ENCODE measurements at places on chromosomes 5 and 9.

- peak overlapping the region; percentile 95 for H3K4me3 ChIP-seq
- no peak for DNase-seq
- peak overlapping the region; percentile 62 for H3K27ac ChIP-seq
These were observed 1.9 kb downstream of the DPM2 start for GRCh38 chr9:127935765-127936221.

DNA sequence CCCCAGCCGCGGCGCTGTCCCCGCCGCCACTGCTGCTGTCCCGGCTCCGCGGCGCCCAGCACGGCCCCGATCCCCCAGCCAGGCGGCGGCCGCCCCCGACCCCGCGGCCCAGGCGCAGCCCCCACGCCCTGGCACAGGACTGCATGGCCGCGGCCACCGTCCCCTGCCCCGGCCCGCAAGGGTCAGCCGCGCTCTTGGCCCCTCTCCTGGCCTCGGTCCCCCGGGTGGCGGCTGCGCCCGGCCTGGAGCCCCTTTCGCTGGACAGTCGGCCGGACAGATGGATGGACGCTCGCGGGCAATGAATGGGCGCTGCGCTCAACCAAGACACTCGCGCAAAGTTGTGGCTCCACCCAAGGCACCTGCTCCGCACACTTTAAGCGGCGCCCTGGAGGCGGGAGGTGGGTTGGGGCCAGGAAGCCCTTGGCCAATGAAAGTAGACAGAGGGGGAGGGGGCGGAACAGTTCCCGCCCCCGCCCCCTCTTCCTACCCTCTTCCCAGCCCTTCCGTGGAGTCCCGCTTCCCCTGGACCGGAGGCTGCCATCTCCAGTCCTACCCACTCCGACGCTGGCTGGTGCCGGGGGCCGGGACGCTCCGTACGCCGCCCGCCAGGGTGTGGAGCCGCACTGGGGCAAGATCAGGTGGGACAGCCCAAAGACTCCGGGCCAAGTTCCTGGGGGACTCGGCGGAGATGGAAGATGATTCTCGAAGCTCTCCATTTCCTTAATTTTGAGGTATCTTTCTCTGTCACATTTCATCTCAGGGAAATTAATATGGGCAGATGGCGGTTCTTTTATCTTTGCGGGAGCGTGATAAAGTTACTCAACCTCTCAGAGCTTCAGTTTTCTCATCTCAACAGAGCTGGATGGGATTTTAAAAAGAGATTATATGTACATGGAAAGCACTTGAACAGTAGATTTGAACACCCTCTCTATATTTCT, at the start of gene GLDC:
TSS of gene GLDC (minus strand) at position 375 of the 938 bp plus-strand sequence. CDS start at position 145, 230 bp downstream.
- peak; percentile 27 for DNase-seq
- peak within 1 kb of the TSS; percentile 88 for H3K4me3 ChIP-seq
- H3K27ac ChIP-seq = peak within 1 kb of the TSS; percentile 71
- peaks cover 19% of the 10 kb centered on the region for H3K4me1 ChIP-seq
- peaks cover 14% of the 10 kb centered on the region for H3K36me3 ChIP-seq
- H3K27me3 ChIP-seq = peaks cover 30% of the 10 kb centered on the region

- no peak overlapping the region for H3K4me3 ChIP-seq
- no peak for DNase-seq
- H3K4me1 ChIP-seq = peaks cover 5% of the 10 kb centered on the region
- H3K27ac ChIP-seq = no peak overlapping the region
- H3K27me3 ChIP-seq = no peaks in the 10 kb centered on the region
These were observed 8.0 kb downstream of the PLIN2 start for GRCh38 chr9:19119246-19119645.

GRCh38 chr9:136920069-136920468, 24.5 kb downstream of the FBXW5 start:
- no peak overlapping the region for H3K4me3 ChIP-seq
- peaks cover 59% of the 10 kb centered on the region for H3K36me3 ChIP-seq
- peaks cover 4% of the 10 kb centered on the region for H3K4me1 ChIP-seq
- no peak for DNase-seq
- H3K27me3 ChIP-seq = no peaks in the 10 kb centered on the region

- no peak overlapping the region for H3K27ac ChIP-seq
- H3K4me1 ChIP-seq = peaks cover 4% of the 10 kb centered on the region
- H3K27me3 ChIP-seq = no peaks in the 10 kb centered on the region
- H3K36me3 ChIP-seq = no peaks in the 10 kb centered on the region
- no peak for DNase-seq
These were observed 307.2 kb downstream of the GADD45G start for GRCh38 chr9:89911721-89912604.

DNA sequence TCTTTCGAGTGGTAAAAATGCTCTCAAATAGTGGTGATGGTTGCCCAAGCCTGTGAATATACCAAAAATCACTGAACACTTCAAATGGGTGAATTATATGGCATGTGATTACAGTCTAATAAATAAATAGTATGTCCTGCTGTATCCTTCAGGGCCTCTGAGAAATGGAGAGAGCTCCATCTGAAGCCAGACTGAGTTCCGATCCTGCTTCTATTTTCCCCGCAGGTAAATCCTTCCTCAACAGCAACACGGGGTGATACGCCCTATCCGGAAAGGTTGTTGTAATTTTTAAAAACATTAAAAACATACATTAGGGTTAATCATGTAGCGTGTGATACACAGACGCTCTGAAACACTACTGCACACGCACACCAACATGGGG, 695 bp upstream of the SNAPC3 start:
- H3K27ac ChIP-seq = peak overlapping the region; percentile 94
- peaks cover 34% of the 10 kb centered on the region for H3K4me1 ChIP-seq
- peaks cover 18% of the 10 kb centered on the region for H3K36me3 ChIP-seq
- peak overlapping the region; percentile 90 for H3K4me3 ChIP-seq
- DNase-seq = no peak

DNA sequence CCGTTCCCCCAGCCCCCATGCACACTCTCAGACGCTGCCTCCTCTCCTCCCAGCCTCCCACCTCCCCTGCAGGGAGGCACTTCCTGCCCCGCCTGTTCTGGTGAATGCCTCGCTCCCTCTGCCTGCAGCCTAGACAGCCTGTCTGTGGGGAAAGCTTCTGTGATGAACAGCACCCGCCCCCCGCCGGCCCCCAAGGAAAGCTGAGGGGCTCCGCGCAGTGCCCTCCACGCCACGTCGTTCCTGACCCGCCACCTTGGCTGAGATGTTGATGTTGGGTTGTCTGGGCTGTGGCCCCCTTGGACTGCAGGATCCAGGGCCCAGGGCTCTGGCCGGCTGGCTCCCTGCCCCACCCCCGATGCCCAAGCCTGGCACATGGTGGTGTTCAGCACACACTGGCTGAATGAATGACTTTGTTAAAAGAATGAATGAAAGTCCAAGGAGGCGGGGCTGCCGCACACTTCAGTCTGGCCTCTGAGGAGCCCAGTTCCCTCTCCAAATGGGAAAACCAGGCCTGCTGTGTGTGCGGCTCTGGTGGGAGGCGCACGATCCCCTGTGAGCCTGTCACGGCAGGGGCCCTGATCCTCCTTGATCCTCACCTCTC, 2.1 kb upstream of the MYMK start:
- H3K27ac ChIP-seq = no peak overlapping the region
- H3K4me3 ChIP-seq = no peak overlapping the region
- DNase-seq = no peak
- H3K27me3 ChIP-seq = peaks cover 37% of the 10 kb centered on the region
- H3K4me1 ChIP-seq = no peaks in the 10 kb centered on the region

GRCh38 chr5:93122446-93122845, 458.6 kb downstream of the NR2F1-AS1 start:
- H3K4me1 ChIP-seq = no peaks in the 10 kb centered on the region
- no peak overlapping the region for H3K4me3 ChIP-seq
- H3K27me3 ChIP-seq = no peaks in the 10 kb centered on the region
- H3K36me3 ChIP-seq = no peaks in the 10 kb centered on the region

DNA sequence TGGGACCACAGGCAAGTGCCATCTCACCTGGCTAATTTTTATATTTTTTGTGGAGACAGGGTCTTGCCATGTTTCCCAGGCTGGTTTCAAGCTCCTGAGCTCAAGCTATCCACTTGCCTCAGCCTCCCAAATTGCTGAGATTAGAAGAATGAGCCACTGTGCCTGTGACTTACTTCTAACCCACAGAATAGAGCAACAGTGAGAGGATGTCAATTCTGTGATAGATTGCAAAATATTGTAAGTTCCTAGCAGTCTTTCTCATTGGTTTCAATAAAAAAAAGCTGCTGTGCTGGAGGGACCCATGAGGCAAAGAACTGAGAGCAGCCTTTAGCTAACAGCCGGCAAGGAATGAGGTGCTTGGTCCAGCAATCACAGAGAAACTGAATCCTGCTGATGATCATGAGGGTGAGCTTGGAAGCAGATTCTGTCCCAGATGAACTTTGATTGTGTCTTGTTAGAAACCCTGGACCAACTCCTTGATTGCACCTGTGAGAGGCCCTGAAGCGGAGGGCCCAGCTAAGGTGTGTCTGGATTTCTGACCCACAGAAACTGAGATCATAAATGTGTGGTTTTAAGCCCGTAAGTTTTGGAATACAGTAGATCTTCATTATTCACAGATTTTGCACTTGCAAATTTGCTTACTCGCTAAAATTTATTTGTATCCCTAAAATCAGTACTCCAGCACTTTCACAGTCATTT, 149.7 kb downstream of the GCNT1 start:
- no peak overlapping the region for H3K4me3 ChIP-seq
- H3K4me1 ChIP-seq = peaks cover 45% of the 10 kb centered on the region
- H3K27me3 ChIP-seq = no peaks in the 10 kb centered on the region
- H3K27ac ChIP-seq = peak overlapping the region; percentile 76
- no peak for DNase-seq
- peaks cover 28% of the 10 kb centered on the region for H3K36me3 ChIP-seq

DNA sequence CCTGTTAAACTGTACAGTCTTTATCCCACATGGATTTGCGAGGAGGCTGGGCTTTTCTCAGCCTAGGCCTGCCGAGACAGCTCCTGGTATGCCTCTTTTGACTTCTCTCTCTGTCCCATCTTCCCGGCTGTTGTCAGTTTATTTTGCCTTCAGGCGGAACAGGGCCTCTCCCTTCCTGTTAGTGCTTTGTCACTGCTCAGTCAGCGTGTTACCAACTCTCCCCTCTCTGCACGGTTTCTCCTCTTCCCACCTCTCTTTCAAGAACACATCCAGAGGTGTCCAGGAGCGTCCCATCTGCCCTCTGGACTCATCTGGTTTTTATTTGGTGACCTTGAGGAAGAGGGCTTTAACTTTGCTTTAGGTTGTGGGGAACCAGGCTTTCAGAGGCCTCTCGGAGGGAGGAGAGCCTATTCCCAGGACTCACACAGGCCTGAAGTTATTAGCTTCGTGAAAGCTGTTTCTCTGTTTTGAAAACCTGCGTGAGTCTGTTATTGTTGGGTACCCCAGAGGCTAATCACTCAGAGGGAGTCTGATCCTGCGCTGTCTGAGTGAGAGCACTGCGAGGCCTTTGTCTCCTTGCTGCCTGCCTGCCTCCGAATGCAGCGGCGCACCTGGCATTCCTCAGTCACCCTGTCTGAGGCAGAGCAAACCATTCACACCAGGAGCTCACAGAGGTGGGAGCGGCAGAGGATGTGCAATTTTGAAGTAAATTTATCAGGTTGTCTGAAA, 234.4 kb upstream of the MPDZ start:
- no peaks in the 10 kb centered on the region for H3K36me3 ChIP-seq
- H3K27ac ChIP-seq = no peak overlapping the region
- DNase-seq = no peak

- H3K27me3 ChIP-seq = no peaks in the 10 kb centered on the region
- H3K4me1 ChIP-seq = no peaks in the 10 kb centered on the region
- H3K4me3 ChIP-seq = no peak overlapping the region
- H3K36me3 ChIP-seq = no peaks in the 10 kb centered on the region
- H3K27ac ChIP-seq = no peak overlapping the region
These were observed 312.1 kb upstream of the CDH18 start for GRCh38 chr5:20300110-20300509.

DNA sequence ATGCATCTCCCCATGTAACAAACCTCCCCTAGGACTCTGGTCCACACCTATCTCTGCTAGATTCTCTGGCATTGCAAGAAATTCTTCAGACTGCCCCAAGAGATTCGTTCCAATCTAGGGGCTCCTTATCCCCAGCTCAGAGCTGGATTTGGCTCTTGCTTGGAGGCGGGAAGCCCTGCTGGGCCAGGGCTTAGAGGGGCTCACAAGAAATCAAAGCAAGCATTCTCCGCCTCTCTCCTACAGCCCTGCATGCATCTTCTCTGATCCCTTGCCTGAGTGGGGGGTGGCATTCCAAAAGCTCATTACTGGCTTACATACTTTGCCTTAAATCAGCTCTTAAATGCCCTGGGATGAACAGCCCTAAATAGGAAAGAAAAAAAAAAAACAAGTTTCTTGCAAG, 75.8 kb downstream of the KCNIP1 start:
- H3K27me3 ChIP-seq = peaks cover 27% of the 10 kb centered on the region
- H3K4me3 ChIP-seq = no peak overlapping the region
- no peaks in the 10 kb centered on the region for H3K36me3 ChIP-seq
- DNase-seq = no peak
- no peak overlapping the region for H3K27ac ChIP-seq

DNA sequence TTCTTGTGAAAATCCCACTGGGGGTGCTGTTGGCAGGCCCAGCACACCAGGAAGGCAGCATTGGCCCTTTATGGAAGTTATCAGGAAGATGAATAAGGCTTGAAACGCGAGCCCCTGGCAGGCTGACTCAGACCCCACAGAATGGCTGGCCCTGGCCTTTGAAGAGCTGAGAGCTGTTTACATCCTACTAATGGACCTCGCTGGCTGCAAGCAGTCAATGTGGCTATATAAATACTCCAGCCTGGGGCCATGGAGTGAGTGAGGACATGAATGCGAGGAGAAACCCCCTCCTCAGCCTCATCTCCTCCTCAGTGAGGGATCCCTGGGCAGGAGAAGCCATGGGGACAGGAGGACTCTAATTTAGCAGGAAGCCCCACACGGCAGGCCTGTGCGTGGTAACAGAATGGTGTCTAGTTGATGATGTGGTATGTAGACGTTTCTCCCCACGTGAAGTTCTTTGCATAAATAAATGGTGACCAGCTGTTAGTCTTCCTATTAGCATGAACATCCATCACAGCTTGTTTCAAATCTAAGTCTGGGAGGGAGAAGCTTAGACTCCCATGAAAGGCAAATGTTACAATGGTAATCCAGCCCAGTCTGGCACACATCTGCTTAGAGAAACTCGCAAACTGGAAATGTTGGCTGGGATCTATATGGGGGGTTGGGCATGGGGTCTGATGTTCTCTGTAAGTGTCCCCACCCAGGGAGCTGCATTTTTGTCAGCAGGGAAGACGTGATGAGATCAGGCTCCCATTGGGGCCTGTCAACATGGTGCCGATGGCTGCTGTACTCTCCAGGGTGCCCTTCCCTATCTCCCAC, 175.1 kb upstream of the PITX1 start:
- H3K27me3 ChIP-seq = peaks cover 19% of the 10 kb centered on the region
- no peaks in the 10 kb centered on the region for H3K36me3 ChIP-seq
